GM12892 (cell line): ENCODE measurements at places on chromosomes 1 and 21.

GRCh38 chr1:207455183-207455754 lies 1.1 kb downstream of the CR2 start:
- DNase-seq = no peak

DNA sequence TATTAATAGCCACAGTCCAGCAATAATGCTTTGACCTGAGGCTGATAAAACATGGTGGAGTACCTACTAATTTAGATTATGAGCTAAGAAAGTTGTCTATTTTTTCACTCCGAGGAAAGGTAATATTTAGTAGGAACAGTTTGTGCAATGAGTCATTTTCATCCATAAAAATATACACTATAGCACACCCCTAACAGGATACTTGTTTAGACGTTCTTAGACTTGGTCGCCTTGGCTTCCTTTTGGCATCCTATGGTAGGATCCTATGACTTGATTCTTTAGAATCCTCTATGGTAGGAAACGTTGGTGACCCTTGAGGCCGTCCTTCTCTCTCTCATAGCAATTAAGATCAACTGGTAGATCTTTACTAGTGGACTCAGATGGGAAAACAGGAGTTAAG lies 81.8 kb downstream of the RGS7 start:
- no peak for DNase-seq

DNA sequence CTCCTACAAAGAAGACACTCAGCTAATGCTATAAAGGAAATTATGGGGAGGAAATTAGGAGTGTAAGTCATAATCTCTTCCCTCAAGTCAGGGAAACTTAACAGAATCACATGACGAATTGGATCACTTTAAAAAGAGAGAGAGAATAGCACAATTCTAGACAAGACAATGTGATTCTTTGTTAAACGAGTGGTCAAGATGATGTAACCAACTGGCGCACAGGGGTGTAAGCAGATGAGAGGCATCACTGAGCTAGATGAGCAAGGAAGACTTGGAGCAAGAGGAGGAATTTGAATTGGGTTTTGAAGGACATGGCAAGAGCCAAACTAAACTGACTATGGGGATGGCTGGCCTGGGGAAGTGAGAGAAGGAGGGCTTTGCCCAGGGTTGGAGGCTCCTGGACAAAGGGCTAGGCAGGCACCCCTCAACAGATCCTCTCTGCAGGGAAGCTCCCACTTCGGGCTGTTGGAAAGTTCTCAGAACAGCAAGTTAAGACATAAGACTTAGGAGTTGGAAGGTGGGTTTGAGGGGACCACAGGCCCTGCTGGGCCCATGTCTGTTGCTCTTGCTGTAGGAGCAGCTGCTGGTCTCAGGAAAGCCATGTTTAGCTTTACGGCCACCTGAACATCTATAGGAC lies 123.9 kb upstream of the GRIK3 start:
- DNase-seq = no peak

GRCh38 chr1:86387916-86388627 lies 8.1 kb downstream of the ODF2L start:
- no peak for DNase-seq
